ENCODE measurements at places on chromosomes 1 and 21.

- no peak for DNase-seq
Observed at GRCh38 chr21:31283025-31283424, 61.0 kb downstream of the TIAM1 start.

DNA sequence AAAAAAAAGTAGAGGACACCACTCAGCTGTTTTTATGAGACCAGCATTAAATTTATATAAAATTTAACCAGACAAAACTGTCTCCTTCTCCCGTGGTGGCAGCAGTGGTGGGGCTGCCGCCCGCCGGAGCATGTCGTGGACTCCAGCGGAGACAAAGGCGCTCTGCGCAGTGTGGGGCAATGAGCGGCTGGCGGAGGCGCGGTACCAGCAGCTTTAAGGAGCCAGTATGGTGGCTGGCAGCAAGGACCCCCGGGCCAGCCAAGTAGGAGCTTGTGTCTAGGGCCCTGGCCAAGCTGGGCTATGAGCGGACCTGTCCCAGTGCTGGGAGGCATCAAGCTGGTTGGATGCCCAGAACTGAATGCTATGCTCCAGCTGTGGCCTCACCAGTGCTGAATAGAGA is 2102.9 kb downstream of the NCAM2 start:
- no peak for DNase-seq

- DNase-seq = no peak
Observed at GRCh38 chr1:150152182-150152536, 2.4 kb downstream of the PLEKHO1 start.

GRCh38 chr1:94806441-94806871 is 13.7 kb upstream of the SLC44A3 start:
- no peak for DNase-seq

DNA sequence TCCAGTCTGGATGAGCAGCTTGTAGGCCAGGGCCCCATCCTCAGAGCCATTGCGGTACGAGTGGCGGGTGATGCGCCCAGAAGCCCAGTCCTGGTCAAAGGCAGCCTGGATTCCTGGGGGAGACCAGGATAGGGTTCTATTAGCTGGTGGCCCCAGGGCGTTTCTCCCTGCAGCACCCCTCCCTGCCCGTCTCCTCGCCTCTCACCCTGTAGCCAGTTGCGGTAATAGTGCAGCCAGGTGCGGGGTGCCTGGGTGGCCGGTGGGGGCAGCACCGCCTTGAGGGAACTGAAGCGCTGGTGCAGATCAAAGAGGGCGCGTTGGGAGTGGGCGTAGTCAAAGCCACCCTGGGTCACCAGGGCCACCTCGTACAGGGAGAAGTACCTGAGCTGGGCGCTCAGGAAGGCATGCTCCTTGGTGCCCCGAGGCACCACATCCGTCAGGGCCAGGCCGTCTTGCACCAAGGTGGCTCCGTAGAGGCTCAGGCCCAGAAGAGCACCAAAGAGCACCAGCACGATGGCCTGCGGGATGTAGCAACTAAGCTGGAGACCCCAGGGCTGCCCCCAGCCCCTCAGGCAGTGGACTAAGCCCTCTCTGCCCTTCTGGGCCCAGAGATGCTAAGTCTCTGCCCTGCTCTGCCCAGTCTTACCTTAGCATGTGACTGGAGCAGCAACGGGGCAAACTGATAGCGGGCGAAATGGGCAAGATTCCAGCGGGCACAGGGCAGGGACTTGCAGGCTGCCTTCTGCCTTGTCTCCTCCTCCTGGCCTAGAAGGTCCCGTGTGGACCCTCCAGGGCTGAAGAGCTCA is 15.7 kb downstream of the PTCH2 start:
- DNase-seq = no peak

- no peak for DNase-seq
Observed at GRCh38 chr1:183235503-183235902, 49.4 kb downstream of the LAMC2 start.

GRCh38 chr1:4781646-4782045 is 127.2 kb downstream of the AJAP1 start:
- DNase-seq = no peak

DNA sequence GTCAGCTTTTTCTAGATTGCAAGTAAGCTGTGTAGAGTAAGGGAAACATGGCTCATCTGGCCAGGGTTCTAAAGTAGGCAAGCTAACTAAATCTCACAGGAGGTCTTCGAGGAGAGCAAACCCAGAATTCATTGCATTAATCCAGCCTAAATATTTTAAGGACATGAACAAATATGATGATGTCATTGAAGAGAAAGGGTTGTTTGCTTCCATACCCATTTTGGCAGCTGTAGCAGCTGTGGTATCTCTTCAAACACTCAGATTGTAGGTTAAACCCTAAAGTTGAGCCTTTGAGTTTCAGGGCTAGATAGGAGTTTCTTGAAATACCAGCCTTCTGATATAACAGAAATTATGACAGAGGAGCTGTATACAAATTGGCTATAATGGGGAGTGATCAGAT is 200.5 kb upstream of the C1orf105 start:
- DNase-seq = no peak
